Non-pigmented ciliary epithelial cell (primary cell): ENCODE measurements at places on chromosomes 16 and 17.

DNA sequence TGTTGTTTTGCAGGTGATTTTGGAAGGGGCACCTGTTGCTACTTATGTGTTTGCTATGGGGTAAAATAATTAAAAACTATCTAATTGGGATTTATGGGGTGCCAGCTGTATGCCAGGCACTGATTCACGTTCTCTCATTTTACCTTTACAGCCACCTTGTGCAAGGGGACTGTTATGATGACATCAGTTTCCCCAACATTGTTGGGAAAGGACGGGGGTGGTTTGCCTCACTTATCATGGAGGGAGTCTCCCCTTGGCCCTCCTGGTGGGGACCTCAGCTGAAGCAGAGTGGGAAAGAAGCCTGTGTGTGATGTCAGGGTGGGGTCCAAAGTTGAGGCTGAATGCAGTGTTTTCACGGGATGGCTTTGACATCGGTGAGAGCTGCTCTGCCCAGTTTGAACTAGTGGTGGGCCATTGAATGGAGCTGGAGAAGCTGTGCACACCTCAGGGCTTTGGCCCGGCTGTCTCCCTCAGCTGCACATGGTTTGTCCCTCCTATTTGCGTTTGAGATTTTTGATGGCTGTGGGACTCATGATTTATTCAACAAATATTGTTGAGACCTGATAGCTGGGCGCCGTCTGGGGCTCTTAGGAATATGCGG lies 36.1 kb downstream of the CMIP start:
- no peak for DNase-seq

- no peak for DNase-seq
These were observed 2.1 kb upstream of the IRX5 start for GRCh38 chr16:54928411-54929089.

GRCh38 chr17:75778861-75779249 lies 5.8 kb upstream of the UNK start:
- DNase-seq = no peak

DNA sequence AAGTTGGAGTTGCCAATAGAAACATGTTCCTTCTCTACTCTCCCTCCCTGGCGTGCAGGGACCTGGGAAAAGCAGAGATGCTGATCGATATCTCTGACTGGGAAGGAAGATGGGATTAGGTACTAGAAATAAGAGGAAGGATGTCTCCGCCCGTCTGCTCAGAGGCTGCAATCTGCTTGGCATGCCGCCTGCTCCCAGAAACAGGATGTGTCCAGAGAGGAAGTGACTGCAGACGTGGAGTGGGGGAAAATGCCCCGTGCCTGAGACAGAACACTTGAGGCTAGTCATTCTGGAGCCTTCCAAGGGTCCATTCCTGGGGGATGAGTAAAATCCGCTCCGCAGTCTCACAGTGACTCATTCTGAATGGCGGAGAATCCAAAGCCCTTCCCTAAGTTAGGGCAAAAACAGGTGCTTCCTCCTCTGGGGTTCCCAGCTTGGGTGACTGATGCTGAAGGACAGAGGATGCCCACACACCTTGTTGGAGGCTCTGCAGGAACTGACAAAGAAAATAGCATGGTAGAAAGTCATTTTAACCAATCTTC lies 45.0 kb upstream of the SMURF2 start:
- peak; percentile 99 for DNase-seq

- no peak for DNase-seq
These were observed 4.5 kb downstream of the PLLP start for GRCh38 chr16:57279780-57280638.

DNA sequence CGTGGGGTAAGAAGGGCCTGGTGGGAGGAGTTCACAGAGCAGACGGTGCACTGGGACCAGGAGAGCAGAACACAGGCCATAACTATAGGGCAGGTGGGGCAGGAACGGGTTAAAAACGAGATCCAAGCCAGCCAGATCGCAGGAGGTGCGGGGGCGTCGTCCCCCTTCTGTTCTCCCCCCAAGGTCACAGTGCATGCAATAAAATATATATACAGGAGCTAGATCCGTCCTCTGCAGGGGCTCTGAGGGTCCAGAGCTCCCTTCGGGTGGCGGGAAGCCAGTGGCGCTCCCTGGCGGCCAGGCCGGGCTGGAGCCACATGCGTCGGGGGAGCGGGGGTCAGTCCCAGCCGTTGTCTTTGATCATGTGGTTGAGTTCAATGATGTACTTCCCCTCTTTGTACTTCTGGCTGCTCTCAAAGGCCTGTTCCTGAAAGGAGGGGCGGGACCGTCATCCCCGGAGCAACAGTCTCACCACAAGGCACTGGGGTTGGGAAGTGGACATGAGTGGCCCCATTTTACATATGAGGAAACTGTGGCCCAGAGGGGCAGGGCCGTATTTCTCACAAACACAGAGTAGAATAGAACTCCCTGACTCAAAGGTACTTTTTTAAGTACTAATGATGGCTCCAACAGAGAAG lies 768 bp upstream of the TBX6 start:
- no peak for DNase-seq

DNA sequence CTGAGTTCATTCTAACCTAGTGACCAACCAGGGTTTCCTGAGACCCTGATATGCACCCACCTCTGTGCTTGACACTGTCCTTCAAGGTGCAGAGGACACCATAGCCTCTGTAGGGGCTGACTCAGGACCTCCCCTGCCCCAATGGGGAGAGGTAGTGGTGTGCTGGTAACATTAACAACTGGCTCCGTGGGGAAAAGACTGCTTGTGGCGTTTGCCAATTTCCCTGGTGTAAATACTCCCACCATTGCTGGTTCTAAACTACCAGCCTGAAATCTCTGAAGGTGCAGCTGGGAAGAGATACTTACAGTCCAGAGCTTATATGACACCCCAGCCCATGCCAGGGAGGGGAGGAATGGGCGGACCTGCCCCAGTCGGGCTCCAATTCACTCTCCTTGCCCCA lies 54.9 kb downstream of the ENGASE start:
- DNase-seq = no peak

DNA sequence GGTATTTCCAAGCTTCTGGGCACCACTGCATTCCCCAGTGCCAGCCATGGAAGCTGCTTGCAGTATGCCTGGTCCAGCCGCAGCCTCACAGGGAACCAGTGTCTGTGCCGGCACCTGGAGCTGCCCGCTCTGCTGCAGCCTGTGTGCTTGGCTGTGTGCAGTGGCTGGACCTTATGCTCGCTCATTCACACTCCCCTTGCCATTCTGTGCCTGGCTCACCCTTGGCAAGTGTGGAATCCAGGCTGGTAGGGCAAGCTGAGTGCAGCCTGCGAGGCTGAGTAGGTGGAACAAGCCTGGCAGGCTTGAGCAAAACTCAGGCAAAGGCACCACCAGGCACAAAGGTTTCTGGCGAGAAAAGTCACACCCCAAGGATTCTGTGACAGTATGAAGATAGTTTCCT lies 144.0 kb downstream of the MYO1D start:
- DNase-seq = no peak
